Activated CD4-positive, alpha-beta T cell treated with anti-CD3 and anti-CD28 coated beads, Interleukin-2, amount 50 U/mL, for 48 hours (primary cell): ENCODE measurements at places on chromosomes 16 and 17.
A peak's percentile ranks its signal among the peaks of the same experiment; 100 is the strongest.

DNA sequence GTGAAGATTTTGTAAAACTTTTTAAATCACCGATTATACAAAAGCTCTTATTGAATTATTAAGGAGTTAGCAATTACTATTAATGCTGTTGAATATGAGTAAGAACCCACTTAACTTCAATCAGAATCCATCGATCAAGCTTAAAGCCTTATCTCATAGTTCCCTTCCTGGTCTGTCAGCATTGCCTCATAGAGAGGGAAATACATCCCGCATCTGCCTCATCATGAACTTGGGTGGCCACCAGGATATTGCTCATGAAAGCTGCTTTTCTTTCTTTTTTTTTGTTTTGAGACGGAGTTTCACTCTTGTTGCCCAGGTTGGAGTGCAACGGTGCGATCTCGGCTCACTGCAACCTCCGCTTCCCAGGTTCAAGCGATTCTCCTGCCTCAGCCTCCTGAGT, 66.7 kb downstream of the PIGL start:
- DNase-seq, result no peak

GRCh38 chr16:14180481-14180944, 109.4 kb downstream of the MRTFB start:
- no peak for DNase-seq

GRCh38 chr17:9982159-9982558, 77.1 kb upstream of the RCVRN start:
- no peak for DNase-seq

GRCh38 chr17:28885951-28886350, 11.6 kb downstream of the FLOT2 start:
- no peak for DNase-seq

DNA sequence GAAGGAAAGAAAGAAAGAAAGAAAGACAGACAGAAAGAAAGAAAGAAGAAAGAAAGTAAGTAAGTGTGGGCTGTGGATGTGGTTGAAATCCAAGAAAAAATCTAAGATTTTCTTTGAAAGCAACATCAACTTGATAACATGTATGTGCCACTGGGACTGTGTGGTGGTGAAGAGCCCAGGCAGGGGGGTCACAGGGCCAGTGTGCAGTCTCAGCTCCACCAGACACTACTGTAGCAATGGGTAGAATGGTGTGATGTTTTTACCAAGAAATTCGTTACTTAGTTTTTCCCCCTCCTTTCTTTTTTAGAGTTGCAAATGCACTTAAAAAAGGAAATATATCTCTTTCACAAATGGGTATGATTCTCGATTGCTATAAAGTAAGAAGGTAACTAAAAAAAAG, 71.9 kb upstream of the CNEP1R1 start:
- DNase-seq, result no peak

GRCh38 chr16:56789360-56789759, 59.4 kb downstream of the NUP93 start:
- peak; percentile 28 for DNase-seq

DNA sequence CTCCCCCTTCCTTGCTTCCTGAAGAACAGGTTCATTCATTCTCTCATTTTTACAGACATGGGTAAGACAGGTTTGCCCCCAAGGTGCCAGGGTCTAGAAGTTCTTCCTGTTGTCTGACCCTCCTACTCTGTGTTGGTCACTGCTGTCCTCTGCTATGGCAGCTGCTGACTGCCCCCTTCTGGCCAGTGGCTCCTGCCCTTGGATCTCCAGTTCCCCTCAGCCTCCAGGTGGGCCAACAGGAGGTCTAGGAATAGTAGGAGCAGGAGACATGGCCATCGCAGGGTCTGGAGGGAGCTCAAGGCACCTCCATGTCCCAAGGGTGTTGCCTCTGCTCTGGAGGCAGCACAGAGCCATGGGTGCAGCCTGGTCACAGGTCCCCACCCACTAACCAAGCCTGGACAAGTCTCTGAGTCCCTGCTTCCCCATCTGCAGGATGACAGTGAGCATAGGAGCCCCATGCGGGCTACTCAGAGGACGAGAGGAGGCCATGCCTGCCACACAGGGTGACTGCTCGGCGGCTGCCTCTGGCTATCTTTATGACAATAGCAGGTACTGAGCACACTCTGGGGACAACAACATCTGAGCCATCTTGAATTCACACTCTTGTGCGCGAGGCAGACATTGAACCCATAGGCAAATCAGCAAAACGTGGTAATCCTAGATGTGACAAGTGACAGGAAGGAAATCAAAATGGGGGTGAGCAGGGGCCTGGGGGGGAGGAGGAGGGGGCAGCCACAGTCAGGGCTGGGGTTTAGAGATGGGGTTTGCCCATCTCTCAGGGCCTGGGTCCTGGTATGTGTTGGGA, 27.0 kb upstream of the NXPH3 start:
- DNase-seq, result no peak

- DNase-seq, result peak; percentile 36
Observed at GRCh38 chr17:38705803-38706504, 881 bp downstream of the MLLT6 start.

DNA sequence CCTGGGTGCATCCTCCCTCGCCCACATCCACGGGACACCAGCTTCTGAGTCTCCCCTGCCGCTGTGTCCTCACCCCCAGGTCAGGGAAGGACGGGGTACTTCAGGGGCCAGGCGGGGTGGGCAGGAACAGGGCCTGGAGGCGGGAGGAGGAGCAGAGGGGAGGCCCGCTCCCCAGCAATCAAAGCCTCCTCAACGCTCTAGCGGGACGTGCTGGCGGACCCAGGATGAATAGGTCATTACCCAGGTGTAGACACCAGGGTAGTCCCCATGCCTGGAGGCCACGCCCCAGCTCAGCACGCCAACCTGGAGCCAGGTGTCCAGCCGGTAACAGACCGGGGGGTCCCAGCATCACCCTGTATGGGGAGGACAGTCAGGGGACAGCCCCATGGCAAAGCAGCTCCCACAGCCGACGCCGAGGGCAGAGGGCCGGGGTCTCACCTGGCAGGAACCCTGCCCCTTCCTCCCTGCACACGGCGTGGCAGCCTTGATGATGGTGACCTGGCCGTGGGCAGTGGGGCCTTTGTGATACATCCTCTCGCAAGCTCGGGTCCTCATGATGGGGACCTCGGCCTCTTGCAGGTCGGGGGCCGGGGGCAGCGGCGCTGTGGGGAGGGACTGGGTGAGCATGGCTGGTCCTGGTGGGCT, 24.2 kb downstream of the TPSD1 start:
- no peak for DNase-seq

DNA sequence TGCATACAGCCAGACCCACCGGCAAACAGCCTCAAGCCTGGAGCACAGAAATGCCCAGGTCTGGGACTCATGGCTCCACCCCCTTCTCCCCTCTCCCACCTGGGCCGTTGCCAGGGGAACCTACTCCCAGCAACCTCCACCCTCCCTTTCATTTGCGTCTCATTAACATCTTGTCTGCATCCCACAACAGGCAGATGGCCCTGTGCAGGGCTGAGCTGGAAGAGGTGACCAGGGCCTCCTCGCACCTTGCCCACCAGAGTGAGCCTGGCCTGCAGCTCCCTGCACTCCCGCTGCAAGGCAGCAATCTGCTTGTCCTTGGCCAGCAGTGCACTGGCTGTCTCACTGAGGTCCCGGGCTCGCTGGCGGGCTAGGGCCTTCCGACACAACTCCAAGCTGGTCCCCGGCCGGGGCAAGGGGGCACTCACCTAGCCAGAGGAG, 3.3 kb downstream of the TSPOAP1 start:
- no peak for DNase-seq

GRCh38 chr17:76816590-76817135, 51.5 kb upstream of the MGAT5B start:
- DNase-seq, result peak; percentile 61

DNA sequence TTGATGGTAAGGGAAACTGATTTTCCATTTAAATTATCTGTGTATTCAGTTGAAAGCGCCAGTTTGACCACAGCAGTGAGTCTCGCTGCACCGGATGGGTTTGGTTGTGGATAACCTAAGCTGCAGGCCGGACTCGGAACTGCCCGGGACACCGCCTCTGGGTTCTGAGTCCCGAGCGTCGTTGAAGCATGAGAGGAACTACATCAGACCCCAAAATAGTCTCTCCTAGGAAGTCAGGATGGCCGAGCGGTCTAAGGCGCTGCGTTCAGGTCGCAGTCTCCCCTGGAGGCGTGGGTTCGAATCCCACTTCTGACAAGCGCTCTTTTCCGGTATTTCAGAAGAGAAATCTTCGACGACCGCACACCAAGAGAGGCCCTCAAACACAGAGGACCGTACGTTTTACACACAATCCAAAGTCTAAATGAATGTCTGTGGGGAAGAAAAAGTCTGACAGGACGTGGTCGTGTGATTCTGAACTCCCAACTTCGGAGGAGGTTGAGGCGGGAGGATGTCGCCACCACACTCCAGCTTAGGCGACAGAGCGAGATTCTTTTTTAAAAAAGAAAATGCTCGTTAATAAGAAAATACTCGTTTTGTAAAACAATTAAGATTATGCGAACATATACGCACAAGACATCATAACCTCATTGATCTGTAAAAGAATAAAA, 15.4 kb upstream of the PLLP start:
- DNase-seq, result peak; percentile 88

DNA sequence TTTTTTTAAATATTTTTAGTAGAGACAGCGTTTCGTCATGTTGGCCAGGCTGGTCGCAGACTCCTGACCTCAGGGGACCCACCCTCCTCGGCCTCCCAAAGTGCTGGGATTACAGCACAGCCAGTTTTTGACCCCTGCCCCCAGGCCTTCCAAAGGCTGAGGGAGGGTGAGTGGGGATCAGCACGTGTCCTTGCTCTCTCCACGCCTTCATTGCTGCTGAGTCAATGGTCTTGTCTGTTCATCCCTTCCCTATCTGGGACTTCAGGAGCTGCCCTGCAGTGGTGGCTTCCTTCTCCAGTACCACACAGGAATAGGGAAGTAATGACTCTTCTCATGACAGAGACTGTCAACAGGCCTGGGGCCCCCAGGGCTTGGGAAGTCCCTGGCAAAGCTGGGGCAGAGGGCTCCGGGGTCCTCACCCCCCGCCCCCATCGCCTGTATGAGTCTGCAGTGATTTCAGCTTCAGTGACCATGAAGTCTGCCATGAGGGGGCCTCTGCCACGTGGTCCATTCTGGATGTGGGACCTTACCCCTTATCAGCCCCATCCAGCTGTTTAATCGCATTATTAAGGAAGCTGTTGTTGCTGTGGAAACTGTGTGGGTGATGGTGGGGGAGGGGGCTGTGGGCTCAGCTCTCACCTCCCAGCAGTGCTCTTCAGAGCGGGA, 6.1 kb downstream of the ABCC3 start:
- DNase-seq, result no peak

DNA sequence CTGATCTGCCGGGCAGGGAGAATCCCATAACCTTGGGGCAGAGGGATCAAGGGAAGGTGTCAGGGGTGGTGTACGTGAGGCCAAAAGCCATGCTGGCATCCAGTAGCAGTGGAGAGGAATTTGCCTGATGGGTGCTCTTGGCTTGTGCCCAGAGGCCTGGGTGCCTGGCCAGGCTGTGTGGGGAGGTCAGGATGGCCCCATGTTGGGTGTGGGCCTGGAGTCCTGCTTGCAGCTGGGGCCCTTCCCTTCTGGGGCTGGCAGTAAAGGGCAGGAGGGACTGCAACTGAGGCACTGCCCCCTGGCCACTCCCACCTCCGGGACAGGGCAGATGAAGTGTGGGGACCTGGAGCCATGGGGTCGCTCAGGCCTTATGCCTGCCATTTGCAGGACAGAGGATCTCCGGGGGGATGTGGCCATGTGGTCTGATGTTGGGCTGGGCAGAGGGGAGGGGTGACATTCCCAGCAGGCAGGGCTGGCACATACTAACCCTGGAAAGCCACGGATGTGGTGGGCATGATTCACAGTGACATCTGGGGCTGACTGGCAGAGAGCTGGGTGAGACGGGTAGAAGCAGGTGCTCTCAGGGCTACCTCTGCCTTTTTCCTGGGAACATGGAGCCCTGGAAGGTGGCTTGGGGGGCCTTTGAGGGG, 3.5 kb downstream of the FMNL1 start:
- DNase-seq, result peak; percentile 72

DNA sequence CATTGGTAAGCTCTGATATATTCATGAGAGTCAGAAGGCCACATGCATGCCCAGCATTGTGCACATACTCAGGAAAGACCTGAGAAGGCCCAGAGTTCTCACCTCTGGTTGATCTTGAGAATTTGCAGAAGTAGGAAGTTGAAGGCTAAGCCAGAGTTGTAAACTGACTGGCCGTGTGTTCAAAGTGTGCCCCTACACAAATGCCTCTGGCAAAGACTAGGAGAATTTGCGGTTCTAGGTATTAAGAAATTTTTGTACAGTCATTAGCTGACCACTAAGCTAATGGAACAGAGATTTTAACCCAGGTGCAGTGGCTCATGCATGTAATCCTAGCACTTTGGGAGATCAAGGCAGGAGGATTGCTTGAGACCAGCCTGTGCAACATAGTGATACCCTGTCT, 25.0 kb downstream of the FBXL20 start:
- DNase-seq, result no peak

- DNase-seq, result peak; percentile 86
Observed at GRCh38 chr17:40314584-40314956, 5.6 kb downstream of the RARA start.

GRCh38 chr16:50270510-50271147, 4.3 kb downstream of the ADCY7 start:
- no peak for DNase-seq

GRCh38 chr17:5630434-5630833, 46.1 kb upstream of the NLRP1 start:
- no peak for DNase-seq

- DNase-seq, result no peak
Observed at GRCh38 chr17:40091691-40092397, 8.5 kb downstream of the NR1D1 start.

- DNase-seq, result no peak
Observed at GRCh38 chr17:75380315-75380714, 25.2 kb downstream of the GRB2 start.

DNA sequence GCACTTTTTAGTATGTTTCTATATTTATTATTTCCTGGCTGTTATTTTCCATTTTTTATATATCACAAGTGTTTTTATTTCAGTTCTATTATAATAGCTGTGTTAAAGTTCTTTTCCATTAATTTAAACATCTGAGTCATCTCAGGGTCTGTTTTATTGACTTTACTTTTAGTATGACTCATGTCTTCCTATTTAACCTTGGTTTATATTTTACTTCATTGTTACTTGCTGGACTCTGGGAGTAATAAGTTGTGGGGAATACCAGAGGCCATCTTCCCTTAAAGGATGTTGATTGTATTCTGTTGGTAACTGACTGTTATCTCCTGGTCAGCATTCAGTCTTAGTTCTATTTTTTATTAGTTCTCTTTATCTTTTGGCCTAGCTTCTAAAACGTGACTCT, 1508.2 kb downstream of the CDH11 start:
- no peak for DNase-seq

DNA sequence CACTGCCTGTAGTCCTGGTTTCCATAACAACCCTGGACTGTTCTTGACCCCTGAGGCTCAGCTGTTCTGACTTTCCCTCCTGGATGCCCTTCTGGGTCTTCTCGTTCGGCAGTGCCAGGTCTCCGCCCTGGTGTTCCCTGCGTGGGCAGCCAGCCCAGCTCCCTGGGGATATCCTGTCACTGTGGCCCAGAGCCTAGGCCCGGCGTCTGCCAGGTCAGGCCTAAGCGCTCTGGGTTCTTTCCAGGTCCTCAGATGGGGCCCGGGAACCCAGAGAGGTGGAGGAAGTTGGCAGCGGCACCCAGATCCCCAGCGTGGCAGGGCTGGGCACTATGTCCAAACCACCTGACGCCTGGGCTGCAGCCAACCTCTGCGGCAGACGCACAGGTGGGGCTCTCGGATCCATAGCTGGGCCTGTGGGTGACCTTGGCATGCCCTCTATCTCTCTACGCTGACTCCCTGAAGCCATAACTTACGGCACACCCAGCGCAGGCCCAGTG, 12.5 kb upstream of the ATP2A3 start:
- DNase-seq, result no peak
